CD4-positive, alpha-beta T cell treated with Interleukin-2 at 100 ng/mL for 4 hours (primary cell): ENCODE measurements at places on chromosomes 3 and 15.

DNA sequence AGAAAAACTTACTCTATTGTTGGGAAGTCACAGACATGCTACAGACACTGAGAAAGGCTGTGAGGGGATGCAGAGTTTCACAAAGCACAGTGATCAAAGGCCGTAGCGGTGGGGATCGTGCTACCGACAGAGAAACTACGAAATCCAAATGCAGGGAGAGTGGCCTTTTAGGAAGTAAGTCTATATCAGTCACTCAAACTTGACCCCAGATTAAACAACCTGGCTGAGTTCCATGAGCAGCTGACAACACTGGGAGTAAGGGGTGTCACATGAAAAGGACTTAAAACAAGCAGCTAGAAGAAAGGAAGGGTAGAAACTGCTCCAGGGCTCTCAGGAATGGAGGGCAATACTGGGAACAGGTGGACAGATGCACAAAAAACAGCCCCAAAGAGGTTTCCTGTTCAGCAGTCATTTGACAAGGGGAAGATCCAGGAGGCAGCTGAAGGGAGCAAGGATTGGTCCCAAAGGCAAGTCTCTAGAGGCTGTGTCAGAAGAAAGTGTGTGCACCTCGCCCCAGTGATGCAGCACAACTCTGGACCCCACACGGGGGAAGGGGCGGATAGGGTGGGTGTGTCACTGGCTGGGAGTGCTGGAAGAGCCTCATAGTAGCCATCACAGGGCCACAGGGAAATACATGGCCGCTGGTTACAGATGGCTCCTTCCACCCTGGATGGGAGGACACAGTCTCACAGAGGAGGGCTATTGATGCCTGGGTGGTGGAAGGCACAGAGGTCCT, 20.3 kb upstream of the HDAC11 start:
- no peak for DNase-seq

DNA sequence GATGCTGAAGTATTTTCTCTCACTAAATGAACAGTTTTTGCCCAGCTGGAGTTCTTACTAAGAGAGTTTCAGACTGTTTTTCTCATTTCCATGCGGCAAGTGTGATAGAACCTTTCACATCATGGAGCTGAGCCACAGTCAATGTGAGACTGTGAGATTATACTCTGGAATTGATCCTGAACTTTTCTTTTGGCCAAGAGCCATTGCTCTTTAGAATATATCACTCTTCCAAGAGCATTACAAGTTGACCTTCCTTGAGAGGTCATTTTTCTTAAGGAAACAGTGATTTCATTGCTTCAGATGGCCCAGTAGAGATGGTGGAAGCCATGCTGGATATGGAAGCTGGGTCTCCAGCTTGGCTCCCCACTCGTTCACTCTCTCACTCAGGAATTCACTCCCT, 212.9 kb upstream of the UMPS start:
- no peak for DNase-seq

GRCh38 chr15:68877626-68878025, 52.7 kb upstream of the SPESP1 start:
- DNase-seq = no peak

GRCh38 chr3:6204891-6205290, 656.0 kb upstream of the GRM7 start:
- DNase-seq = no peak

DNA sequence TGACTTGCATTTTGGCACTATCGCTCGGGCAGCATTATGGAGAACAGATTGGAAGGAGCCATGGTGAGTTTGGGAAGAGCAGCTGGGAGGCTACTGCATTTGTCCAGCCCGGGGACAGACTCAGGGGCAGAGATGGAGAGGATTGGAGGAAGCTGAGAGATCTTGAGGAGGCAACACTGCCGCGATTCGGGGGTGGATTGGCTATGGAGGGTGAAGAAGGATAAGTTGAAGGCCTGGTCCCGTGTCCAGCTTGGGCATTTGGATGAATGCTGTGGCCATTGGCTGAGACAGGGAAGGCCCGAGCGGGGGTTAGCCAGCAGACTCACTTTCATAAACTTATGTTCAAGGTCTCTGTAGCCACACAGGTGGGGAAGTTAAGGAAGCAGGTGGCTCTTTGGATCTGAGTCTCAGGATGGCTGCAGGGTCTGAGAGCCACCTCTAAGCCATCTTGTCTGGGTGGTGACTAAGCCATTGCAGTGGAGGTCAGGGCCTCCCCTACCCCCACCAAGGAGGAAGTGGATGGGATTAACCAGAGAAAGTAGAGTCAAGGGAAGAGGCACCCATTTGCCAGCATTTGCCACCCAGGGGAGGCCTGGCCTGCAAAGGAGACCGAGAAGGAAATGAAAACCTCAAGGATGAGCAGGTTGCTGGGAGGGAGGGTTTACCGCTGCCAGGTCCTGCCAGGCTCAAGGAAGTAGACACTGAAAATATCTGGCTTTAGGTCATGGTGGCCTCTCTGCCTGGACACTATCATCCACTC, 144.0 kb upstream of the TLE3 start:
- DNase-seq = no peak

- peak; percentile 67 for DNase-seq
Measured at GRCh38 chr15:51735228-51736010, 2.0 kb downstream of the LYSMD2 start.

DNA sequence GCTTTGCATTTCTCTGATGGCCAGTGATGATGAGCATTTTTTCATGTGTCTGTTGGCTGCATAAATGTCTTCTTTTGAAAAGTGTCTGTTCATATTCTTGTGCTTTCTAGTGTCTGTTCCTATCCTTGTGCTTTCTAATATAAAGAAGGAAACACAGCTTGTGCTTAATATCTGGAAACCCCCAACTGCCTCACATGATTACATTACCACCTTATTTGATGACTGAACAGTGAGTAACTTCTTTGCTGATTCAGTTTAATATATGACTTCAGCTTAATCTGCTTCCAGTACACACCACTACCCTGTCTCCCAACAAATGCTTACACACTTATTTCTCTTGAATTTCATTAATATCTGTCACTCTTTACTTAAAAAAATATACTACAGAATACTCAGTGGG, 835.1 kb downstream of the EDEM1 start:
- no peak for DNase-seq

- DNase-seq = no peak
Measured at GRCh38 chr15:70876011-70876410, 16.2 kb downstream of the THAP10 start.

DNA sequence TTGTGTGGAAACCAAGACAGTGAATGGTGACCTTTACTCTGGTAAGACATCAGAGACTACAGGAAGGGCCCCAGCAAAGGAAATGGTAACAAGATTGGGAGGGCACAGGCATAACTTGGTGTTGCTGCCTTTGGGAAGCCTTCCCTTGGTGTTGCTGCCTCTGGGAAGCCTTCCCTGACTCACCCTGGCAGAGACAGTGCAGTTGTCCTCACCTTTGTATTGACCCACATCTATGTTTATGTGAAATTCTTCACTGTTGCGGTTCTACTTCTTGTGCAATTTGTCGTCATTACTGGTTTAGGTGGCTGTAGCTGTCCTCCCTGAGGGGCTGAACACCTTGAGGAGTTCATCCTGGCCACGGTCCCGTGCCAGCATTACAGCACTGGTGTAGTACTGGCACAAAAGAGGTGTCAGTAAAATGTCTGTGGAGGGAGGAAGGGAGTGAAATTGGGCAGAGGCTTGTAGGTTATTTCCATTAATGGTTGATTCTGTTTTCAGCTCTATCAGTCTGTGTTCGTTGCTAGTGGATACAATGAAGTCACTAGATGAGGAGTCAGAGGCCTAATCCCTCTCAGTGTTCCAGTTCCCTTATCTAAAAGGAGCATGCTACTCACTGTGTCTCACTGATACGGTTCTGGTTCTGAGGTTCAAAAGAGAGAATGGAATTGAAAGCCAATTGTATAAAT, 21.6 kb downstream of the IFT122 start:
- no peak for DNase-seq

DNA sequence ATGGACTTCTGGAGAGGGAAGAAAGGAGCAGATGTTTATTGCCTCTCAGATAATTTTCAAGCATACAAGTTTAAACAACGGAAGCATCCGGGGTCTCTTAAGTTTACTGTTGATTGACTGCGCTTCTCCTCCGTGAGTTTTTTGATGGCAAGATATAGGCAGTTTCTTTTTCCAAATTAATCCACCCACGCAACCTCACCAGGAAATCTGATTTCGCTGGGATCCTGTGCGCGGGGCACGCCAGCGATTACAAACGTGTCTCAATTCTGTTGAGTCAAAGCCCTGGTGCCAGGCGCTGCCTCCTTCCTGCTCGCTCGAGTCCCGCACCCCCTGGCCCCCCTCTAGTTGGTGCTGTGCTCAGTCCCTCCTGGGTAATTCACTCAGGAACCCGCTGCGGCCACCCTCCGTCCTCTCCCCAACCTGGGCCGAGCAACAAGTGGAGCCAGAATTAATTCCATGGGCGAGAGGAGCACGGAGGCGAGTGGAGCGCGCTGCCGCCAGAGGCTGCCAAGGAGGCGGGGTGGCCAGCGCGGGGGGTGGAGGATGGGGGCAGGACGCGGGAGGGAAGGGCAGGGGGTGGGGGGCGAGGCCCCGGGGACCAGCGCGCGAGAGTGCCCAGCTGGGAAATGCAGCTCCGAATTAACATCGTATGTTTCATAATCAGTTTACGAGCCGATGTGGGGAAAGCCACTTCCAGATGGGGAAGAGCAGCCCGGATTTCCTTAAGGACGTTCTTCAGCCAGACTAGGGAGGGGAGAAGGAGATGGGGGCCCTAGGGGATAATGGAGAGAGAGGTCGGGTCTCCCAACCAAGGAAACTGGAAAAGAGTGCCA, 6.0 kb downstream of the WNT5A start:
- no peak for DNase-seq

DNA sequence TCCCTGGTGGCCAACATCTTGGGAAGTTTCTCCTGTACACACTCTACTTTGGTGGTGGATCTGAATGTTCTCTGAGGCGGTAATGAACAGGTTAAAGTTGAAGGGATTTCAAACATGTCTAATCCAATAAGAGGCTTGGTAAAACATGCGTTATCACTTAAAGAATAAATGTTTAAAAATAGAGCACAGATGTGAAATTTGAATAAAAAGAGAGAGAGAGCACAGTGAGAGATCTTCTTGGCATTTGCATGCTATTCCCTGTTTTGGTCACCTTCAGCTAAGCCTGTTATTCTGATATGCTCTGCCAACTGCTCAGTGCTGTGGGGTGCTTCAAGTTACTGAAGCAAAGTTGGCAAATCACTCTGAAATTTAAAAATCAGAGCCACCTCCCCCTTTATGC, 237.7 kb upstream of the WNT5A start:
- no peak for DNase-seq

DNA sequence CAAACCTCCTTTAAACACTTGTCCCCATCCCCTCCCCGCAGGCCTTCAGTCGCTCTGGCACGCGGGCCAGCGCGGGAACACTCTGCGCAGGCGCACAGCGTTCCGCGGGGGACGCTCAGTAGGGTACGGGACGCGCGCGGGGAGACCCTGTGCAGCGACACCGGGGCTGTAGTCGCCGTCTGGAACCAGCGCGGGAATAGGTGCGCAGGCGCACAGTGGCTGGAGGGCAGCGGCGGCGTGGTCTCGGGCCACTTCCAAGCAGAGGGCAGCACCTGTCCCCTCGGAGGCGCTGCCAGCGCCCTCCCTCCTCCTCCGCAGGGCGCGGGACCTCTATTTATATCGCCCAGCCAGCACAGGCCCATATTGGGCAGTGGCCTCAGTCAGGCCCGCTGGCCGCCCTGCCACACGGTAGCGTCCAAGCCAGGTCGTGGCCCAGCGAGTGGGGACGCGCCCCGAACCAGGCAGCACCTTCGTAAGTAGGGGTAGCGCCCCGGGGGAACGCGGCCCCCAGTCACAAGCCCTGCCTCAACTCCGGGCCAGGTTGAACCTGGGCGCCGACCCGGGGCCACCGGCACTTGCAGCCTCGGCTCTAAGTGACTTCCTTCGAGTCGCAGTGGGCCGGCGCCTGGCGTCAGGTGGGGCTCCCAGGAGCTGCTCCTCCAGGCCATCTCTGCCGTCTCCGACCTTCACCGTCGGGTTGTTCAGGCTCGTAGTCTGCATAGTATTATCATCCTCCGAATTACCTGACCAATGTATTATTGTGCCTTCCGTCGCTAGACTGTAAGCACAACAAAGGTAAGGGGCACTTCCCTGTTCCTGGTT, at the start of gene KBTBD12:
KBTBD12 (plus strand) TSS at position 118 of the 822 bp plus-strand sequence. CDS start 7,830 bp downstream, outside the sequence.
- DNase-seq = no peak

DNA sequence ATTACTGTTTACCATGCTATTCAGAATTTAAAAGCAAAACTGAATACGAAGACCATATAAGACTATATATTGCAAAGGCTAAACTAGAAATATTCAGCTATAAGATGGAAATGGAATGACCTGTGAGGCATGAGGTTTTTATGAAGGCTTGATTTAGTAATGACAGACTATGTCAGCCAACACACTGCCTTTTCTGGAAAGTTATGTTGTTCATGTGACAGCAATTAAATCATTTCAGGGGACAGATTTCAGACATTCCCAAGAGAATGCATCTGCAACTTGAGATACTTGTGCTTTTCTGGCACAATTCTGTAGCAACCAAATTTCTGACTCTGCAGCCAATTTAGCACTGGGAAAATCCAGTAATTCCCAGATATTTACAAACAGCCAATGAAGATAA, 8.6 kb upstream of the GATM start:
- no peak for DNase-seq

- no peak for DNase-seq
Measured at GRCh38 chr3:16067837-16068471, 106.5 kb upstream of the GALNT15 start.

GRCh38 chr15:94125156-94125555, 106.2 kb upstream of the MCTP2 start:
- DNase-seq = no peak

GRCh38 chr15:49844390-49844789, 223.5 kb downstream of the DTWD1 start:
- DNase-seq = no peak

DNA sequence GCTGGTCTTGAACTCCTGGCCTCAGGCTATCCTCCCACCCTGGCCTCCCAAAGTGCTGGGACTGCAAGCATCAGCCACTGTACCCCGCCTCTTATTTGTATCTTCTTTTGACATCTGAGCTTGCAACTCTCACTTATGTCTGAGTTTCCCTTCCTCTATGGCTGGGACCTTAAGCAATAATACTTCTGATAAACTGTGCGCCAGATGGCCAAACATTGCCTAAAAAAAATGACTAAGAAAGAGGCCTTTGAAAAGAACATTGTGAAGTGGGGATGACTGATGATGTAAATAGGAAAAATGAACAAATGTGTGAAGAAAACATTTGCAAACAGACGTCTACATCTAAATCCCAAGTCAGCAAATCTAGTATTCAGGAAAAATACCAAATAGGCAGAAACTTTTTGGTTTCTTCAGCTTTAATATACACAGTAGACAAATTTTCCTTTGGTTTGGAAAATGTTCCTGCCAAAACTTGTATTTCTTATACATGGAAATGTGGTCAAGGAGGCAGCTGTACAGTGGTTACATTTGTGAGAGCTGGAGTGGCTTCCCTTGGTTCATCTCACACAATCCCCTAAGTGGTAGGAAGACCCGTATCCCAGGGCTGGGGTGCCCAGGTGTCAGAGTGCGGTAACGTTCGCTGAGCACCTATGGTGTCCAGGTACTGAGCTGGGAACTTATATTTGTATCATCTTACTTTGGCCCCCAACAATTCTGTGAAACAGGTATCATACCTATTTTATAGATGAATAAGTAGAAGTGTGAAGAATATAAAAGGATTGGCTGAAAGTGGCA, 11.6 kb upstream of the TFRC start:
- DNase-seq = no peak
